ENCODE measurements at places on chromosomes 2 and 18.
A peak's percentile ranks its signal among the peaks of the same experiment; 100 is the strongest.

GRCh38 chr2:96153991-96154431, 8.8 kb upstream of the DUSP2 start:
- DNase-seq: peak; percentile 47

DNA sequence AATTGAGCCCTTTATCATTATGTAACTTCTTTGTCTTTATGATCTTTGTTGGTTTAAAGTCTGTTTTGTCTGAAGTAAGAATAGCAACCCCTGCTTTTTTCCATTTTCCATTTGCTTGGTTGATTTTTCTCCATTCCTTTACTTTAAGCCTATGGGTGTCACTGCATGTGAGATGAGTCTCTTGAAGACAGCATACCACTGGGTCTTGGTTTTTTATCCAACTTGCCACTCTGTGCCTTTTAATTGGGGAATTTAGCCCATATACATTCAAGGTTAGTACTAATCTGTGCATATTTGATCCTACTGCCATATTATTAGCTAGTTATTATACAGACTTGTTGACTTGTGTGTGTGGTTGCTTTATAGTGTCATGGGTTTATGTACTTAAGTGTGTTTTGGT, 89.6 kb downstream of the NBEAL1 start:
- no peak for DNase-seq

- DNase-seq: no peak
Measured at GRCh38 chr2:15554525-15555218, 6.5 kb downstream of the NBAS start.

- no peak for DNase-seq
Measured at GRCh38 chr2:43438342-43438741, 157.5 kb downstream of the THADA start.

DNA sequence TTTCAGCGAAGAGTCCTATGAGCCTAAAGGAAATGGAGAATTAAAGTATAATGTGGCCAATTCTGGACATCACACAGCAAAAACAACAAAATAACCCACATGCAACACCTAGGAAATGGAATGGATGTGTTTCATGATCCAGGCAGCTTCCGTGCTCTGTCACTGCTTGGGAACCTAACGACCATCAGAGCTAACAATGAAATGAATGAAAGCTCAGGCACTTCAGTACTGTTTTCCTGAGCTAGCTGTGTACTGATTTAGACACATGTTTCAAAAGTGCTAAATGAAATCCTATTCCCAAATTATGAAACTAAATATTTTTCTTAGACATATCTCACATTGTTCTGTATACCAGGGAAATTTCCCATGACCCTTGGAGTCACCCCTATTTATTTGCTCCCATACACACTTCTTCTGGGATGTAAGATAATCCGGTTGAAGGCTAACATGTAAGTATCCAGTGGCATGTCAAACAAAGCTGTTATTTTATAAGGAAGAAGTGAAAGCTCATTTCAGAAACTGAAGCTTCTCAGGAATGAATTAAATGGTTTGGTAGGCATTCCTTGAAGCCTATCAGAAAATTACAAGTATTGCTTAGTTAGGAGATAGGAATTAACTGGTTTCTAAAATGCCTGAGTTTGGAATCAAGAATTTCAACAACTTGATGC, 108.5 kb upstream of the RND3 start:
- no peak for DNase-seq

- no peak for DNase-seq
Measured at GRCh38 chr2:104493698-104494097, 360.2 kb upstream of the POU3F3 start.

DNA sequence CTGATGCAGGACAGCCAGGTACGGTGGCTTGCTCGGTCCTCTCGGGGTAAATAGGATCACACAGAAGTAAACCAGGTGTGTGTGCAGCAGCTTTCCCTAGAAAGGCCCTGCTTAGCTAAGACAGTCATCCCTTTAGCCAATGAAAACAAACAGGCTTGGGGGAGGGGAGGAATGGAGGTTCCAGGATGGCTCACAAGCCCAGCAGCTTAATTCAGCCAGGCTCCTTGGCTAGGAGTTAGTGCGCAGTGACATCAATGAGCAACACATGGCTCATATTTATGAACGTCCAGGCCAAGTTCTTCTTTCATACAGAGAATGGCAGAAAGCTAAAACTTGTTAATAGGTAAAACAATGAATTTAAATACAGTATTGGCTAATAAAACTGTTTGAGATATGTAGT, 10.2 kb downstream of the IAH1 start:
- DNase-seq: no peak

GRCh38 chr2:173644146-173644545, 289.5 kb downstream of the CDCA7 start:
- no peak for DNase-seq

- no peak for DNase-seq
Measured at GRCh38 chr2:216648105-216648504, 14.9 kb downstream of the IGFBP2 start.

DNA sequence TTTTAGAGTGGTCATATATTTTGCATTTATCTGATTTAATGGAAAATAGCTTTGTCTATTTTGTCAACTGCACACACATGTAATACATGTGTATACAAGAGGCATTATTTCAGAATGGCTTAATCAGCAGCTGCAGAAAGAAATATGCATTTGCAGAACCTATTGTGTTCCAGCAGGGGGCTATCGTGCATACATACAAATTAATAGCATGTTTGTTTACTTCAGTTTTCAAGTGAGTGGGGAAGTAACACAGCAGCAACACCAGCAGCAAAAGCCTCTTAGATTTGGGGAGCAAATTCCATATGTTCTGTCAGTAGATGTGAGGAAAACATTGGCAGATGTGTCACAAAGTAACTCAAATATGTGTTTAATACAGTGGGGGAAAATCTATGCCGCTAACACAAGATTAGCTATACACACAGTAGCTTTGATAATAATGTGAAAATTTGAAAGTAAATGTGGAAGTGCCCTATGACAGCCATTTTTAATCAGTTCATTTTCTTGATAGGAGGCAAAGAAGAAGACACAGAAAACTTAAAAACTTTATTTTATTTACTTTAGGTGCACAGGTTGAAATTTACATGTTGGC, 218.1 kb downstream of the WDR7 start:
- DNase-seq: no peak

GRCh38 chr2:166444306-166444705, 49.7 kb downstream of the SCN7A start:
- DNase-seq: no peak

GRCh38 chr18:75214332-75214690, 3.7 kb downstream of the TSHZ1 start:
- DNase-seq: no peak

- no peak for DNase-seq
Measured at GRCh38 chr2:106332054-106332453, 136.2 kb downstream of the RGPD3 start.

- DNase-seq: no peak
Measured at GRCh38 chr2:230525682-230526081, 109.7 kb downstream of the SP100 start.

DNA sequence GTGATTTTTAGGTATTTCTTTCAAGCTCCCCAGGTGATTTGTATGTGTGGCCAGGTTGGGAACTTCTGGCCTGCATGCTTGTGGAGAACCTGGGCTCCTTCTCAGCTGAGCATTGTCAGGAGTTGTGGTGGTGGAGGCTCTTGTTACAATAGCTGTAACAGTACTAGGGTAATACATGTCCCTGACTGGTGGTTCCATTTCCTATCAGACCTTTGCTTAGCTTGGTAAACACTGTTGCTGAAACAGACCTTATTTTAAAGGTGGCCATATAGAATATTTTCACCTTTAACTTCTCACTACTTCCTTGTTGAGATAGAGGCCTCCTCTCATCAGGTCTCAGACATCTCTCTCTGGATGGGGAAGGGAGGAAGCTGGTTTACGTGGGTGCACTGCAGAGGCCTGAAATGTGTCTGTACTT, 79.2 kb downstream of the SETBP1 start:
- DNase-seq: no peak

DNA sequence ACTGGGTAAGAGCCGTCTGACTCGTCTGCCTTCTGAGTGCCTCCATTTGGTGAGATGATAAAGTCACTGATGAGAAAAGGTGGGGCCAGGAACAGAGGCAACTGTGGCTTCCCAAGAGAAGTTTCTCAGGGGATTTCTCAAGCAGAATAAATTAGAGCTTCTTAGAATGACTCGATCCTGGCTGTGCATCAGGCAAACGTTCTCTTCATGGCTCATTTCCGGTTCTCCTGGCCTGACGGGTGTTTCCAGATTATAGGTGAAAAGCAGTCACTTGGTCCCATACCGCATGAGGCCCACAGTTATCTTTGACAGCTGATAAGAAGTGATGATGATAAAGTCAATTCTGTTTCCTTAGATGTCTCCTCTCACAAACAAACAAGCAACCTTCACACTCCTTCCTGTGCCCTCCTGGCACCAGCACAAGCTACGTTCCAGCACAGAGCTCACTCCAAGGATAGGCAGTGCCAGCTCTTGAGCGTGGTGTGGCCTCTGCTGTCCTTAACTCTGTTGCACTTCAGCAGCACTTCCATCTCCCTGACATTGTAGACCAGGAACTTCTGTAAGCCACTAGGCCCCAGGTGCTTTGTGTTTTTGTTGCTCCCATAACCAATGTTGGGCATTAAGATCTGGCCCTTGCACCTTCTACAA, 37.8 kb upstream of the KCNF1 start:
- no peak for DNase-seq

GRCh38 chr2:168550670-168551069, 94.6 kb downstream of the CERS6 start:
- DNase-seq: no peak

GRCh38 chr2:45483997-45484396, 127.1 kb downstream of the SRBD1 start:
- no peak for DNase-seq

DNA sequence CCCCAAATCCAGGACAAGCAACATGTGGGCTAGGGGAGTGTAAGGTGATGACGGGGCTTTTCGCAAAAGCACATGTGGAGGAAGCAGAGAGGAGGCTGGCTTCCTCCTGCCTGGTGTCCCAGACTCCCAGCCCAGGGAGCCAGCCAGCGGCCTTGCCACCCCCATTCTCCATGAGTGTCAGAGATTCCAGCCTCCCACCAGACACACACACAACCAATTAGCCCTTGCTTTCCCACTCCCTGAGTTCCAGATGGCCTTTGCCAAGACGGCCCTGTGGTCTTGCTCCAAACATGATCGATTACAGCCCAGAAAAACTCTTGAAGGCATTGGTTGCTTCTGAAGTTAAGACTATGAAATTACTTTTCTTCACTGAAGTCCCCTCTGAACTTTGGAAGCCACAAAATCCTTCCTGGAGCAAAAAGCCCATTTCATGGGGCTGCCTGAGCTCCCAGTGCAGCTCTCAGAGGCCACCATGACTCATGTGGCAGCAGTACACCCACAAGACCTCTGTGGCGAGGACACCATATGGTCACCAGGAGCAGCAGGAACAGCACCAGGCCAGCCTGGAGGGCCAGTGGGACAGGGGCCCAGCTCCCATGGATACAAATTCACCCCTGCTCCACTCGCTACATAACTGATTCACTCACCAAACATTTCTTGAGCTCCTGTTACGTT, 69.1 kb upstream of the PID1 start:
- no peak for DNase-seq

- no peak for DNase-seq
Measured at GRCh38 chr2:569681-570080, 107.5 kb downstream of the TMEM18 start.

- no peak for DNase-seq
Measured at GRCh38 chr2:25685741-25686140, 12.4 kb upstream of the DTNB start.
